ENCODE measurements at places on chromosomes 5 and 9.

GRCh38 chr9:130142641-130143040 lies 29.6 kb upstream of the NCS1 start:
- no peak for DNase-seq

DNA sequence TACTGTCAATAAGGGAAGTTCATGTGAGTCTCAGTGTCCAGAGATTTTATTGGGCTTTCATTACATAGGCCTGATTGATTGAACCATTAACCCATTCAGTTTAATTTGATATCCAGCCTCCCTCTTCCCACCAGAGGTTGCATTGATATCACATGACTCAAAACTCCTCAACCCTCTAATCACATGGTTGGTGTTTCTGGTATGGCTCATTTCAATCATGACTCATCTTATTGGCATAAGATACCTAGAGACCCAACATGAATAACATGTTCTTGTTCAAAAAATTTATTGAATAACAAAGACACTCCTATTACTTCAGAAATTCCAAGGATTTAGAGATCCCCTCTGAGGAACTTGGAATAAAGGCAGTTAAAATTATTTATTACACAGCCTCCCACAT lies 982.2 kb downstream of the TLE1 start:
- DNase-seq: peak; percentile 18

GRCh38 chr9:114166103-114166470 lies 10.8 kb downstream of the COL27A1 start:
- no peak for DNase-seq

DNA sequence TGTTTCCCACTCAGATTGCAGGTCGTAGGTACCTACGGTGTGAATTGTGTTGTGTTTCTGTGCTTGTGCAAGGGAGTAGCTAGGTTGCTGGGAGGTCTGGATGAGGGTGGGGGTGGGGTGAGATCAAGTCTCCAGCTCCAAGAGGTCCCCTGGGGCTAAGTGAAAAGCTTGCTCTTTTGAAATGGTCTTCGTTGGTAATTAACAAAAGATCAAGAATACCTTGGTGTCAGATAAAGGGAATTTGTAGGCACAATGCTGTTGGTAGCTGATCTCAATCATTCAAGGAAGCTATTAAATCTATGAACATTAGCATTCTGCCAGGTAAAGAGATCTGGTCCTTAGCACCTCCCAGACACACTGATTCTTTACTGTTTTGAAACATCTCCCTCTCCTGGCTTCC lies 928 bp upstream of the PCDHGC4 start:
- DNase-seq: no peak

DNA sequence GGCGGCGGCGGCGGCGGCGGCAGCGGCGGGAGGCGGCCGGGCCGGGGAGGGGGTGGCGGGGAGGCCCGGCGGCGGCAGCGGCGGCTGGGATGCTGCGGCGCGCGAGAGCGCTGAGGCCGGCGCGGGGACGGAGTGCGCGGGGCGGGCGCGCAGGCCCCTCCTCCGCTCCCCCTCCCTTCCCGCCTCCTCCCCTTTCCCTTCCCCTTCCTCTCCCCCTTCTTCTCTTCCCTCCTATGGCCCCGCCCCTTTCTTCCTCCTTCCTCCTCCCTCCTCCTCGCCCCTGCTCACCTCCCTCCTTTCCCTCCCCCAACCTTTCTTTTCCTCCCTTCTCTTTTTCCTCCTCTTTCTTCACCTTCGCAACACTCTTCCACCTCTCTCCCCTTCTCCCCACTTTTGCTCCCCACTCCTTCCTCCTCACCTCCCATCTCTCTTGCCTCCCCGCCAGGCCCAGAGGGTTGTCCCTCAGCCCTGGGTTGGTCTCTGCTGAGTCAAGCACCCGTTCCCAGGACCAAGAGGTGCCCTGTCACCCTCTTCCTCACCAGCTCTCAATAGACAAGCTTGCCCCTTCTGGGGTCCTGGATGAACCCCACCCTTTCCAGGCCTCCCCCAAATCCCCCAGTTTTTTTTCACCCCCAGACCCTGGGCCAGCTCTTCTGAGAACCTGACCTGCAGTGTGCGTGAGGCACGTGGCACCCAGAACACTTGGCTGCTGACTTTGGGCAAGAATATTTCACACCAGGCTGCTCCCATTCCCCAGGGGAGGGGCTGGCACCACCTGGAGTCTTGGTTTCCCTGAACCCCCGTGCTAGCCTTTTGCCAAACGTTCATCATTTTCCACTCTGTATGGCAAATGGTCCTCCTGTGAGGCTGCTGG lies at the start of gene SEMA4D:
SEMA4D (minus strand) TSS at position 136 of the 874 bp plus-strand sequence. CDS start 92,657 bp downstream, outside the sequence.
- DNase-seq: no peak
